ENCODE measurements at places on chromosomes 6 and 20.

- no peak for DNase-seq
These were observed 421.2 kb upstream of the JARID2 start for GRCh38 chr6:14824484-14825275.

DNA sequence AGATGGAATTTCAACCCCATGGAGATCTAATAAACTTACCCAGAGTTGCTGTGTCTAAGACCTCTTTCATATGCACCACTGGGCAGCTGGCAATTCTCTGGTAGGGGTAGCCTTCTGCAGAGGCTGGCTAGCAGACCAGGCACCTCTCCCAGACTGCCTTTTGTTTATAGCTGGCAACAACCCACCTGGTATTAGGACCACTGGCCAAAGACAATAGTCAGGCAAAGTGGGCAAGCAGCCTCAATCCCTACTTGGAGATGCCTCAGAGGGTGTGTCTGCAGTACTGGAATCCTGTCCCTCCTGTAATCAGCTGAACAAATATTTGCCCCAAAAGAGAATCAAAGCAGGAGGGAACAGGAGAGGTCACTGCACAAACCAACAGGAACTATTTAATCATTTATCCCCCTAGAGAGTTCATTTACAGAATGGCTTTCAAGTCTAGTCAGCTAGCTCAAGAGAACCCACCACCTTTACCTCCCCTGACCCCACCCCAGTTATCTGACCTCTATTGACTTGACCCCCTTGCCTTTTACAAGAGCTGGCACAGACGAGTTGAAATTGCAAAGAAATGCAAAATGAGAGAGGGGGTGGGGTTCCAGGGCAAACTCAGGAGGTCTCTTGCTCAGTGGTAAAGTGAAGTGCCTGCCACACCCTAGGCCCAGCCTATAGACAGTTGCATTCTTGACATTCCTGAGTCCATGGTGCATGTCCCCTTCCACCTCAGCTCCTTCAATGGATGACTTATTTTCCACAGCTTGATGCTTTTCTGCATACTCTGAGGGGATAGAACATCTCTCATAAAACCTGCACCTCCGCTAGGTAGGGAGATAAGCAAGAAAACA, 2.8 kb downstream of the BCL2L1 start:
- no peak for DNase-seq

DNA sequence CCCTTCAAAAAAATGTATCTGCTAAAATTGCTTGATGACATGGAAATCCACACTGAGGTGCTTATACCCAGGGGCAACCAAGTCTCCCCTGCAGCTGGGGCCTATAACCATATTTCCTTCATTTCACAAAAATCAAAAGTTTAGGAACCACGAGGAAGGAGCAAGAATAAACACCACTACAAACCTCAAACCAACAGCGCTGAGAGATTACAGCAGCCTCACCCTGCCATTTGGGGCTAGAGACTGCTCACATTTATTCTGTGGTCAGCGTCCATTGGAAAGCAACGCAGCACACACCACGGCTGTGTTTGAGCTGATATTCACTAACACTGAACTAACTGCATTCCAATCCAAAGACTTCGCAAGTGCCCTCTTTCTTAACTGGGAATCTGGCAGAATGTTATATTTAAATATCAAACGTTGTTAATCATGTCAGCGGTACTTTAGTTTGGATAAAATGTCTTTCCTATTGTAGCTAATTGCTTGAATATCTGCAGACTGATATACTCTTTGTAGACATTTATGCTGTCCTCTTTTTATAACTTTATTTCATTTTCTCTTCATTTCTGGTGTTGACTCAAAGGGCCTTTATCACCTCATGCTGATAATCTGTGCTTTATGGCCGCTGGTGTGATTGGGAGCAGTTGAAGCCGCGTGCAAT, 94.6 kb downstream of the FOXA2 start:
- no peak for DNase-seq

- DNase-seq = no peak
These were observed 809 bp upstream of the NOL7 start for GRCh38 chr6:13614126-13614925.

- DNase-seq = no peak
These were observed 7.7 kb downstream of the NPEPL1 start for GRCh38 chr20:58700121-58700821.

DNA sequence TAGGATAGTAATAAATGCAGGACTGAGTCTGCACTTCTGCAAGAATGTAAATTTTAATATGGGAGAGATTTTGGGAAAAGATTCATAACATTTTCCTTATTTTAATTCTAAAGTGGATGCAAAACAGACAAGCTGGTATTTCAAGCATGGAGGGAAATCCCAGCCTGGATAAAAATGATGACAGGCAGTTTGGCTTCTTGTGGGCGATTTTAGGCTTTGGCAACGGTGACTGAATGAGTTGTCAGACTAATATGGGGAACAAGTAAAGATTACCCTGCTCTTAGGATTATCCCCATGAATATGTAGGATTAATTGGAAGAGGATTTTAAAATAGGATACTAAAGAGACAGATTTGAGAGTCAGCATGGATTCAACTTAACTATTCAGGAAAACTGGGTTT, 21.0 kb downstream of the OGFRL1 start:
- no peak for DNase-seq

GRCh38 chr6:12875051-12875450, 158.5 kb downstream of the PHACTR1 start:
- DNase-seq = no peak

GRCh38 chr20:10501402-10501801, 66.3 kb downstream of the SLX4IP start:
- DNase-seq = no peak

DNA sequence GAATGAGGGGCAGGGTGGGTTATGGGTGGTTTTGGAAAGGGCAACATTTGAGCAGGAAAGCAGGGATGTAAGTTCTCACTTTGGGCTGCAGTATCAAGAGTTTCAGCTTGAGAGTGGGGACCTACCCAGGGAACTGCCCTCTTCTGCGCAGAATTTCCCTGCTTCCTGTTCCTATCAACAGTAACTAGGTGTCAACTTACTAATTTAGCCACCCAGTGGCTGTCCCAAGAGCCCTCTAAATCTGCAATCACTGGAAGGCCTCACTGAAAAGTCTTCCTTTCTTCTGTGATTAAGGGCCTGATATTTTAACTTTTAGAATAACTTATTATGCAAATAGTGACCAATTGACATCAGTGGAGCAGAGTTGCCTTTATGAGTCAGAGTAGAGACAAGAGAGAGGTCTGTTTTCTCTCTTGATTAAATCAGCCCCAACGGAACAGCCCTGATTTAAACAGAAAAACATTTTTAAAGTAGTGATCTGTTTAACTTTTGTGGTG, 118.2 kb upstream of the RIPOR2 start:
- DNase-seq = no peak

- DNase-seq = no peak
These were observed 27.9 kb downstream of the B4GALT5 start for GRCh38 chr20:49685809-49686208.

GRCh38 chr6:29183594-29183993, 12.9 kb downstream of the OR2J2 start:
- no peak for DNase-seq

DNA sequence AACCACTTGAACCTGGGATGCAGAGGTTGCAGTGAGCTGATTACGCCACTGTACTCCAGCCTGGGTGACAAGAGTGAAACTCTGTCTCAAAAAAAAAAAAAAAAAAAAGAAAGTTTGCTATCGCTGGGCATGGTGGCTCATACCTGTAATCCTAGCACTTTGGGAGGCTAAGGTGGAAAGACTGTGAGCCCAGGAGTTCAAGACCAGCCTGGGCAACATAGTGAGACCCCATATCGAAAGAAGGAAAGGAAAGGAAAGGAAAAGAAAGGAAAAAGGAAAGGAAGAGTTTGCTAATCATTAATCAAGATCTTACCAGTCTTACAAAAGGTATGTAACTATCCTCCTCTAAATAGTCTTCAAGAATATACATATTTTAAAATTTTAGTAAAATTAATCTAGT, 55.4 kb upstream of the SMIM29 start:
- no peak for DNase-seq

- DNase-seq = no peak
These were observed 66.0 kb downstream of the KIF13A start for GRCh38 chr6:17921454-17921853.

DNA sequence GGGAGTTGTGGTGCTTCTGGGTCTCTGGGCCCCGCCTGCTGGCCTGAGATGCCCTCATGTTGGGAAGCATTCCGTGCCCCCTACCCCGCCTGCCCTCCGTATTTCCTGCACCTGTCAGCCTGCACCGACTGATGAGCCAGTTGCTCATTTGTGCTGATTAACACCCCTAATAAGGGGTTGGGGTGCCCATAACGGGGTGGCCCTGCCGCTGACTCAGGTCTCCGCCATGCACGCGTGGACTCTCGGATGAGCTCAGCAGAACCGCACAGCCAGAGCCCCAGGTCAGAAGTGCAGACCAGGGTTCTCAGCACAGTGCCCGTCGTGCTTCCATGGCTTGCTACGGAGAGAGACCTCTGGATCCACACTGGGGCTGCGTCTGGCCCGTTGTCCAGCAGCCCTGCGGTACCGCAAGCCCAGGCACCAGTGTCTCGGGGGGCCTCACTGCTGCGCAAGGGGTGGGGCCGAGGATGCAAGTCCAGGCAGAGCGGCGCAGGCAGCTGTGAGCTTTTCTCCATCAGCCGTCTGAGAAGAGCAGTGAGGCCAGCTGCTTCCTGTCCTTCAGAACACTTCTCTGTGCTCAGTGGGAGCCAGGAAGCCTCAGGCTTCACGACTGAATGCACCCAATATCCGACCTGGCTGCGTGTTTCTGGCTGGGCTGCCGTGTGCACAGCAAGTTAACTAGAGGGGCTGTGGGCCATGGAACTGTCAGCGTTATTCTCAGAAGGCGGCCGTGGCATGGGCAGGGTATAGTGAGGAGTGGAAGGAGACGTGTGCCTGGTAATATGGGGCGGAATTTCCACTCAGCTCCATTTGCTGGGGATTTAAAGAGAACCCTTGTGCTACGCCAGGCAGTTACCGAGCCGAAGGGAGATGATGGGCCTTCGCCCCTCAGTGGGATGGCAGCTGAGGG, 18.6 kb downstream of the MTG2 start:
- DNase-seq = no peak

GRCh38 chr6:42407379-42407778, 44.3 kb downstream of the TRERF1 start:
- no peak for DNase-seq

- no peak for DNase-seq
These were observed 85.3 kb downstream of the DCDC2 start for GRCh38 chr6:24272553-24272952.
